ENCODE measurements at places on chromosomes 7 and 10.

DNA sequence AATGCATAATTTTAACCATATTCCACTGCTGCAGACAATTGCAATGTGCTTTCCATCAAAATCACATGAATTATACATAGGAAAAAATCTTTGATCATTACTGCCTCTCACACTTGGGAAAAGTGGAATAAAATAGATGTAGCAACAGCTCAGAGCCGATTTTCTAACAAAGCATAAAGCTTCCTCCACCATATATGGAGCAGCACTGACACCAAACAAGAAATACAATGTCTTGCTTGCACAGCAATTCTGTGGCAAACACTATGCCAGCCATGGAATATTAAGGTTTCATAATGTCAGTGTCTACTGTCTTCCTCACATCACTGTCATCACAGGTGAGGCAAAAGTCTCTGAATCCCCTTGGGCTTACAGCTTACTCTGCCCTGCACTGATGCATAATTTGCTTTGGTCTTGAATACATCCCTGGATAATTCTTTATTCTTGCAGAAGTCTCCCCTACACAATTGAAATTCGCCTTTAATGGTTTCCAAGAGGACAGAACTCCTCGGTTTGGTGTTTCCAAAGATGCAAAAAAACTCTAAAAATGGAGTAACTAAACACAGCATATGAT is 198.5 kb downstream of the CACNA2D1 start:
- no peak for DNase-seq

- no peak for DNase-seq
Measured at GRCh38 chr10:91339729-91340128, 70.4 kb upstream of the HECTD2 start.

GRCh38 chr10:111504376-111504775 is 427.5 kb downstream of the ADRA2A start:
- no peak for DNase-seq

GRCh38 chr7:69585169-69585568 is 13.1 kb upstream of the AUTS2 start:
- DNase-seq: no peak

- no peak for DNase-seq
Measured at GRCh38 chr10:48391994-48392393, 85.5 kb downstream of the MAPK8 start.

GRCh38 chr10:21247592-21247991 is 277.9 kb downstream of the SKIDA1 start:
- DNase-seq: no peak

- no peak for DNase-seq
Measured at GRCh38 chr10:74518061-74518460, 308.3 kb upstream of the KAT6B start.

GRCh38 chr7:43385856-43386255 is 197.1 kb upstream of the STK17A start:
- DNase-seq: no peak

- DNase-seq: no peak
Measured at GRCh38 chr7:136146925-136147324, 169.8 kb upstream of the MTPN start.

GRCh38 chr10:49609006-49609282 is 1.2 kb upstream of the SLC18A3 start:
- no peak for DNase-seq

GRCh38 chr7:113308399-113308798 is 190.0 kb upstream of the SMIM30 start:
- DNase-seq: no peak

GRCh38 chr10:86967481-86967941 is 771 bp upstream of the ADIRF start:
- DNase-seq: no peak

DNA sequence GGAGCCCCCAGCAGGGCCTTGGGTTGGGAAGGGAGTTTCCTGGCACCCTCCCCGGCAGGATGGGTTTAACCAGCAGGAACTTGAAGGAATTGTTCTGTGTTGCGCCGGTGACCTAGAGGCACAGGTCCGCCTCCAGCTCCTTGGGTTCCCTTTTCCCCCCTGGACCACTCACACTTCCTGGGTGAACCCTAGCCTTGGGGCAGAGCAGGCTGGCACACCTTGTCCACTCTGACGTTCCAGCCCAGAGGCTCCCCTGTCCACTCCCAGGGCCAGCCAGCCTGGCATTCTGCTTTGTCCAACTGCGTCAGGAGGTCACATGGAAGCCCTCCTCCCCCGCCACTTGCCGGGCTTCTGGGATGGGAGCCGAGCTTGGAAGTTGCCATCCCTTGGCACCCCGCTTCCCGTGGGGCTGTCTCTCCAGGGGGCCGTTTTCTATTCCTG is 25.8 kb downstream of the TMEM120A start:
- DNase-seq: no peak

- DNase-seq: peak; percentile 40
Measured at GRCh38 chr7:27640884-27641574, 21.7 kb downstream of the HIBADH start.

GRCh38 chr7:69190763-69191162 is 407.5 kb upstream of the AUTS2 start:
- DNase-seq: no peak

DNA sequence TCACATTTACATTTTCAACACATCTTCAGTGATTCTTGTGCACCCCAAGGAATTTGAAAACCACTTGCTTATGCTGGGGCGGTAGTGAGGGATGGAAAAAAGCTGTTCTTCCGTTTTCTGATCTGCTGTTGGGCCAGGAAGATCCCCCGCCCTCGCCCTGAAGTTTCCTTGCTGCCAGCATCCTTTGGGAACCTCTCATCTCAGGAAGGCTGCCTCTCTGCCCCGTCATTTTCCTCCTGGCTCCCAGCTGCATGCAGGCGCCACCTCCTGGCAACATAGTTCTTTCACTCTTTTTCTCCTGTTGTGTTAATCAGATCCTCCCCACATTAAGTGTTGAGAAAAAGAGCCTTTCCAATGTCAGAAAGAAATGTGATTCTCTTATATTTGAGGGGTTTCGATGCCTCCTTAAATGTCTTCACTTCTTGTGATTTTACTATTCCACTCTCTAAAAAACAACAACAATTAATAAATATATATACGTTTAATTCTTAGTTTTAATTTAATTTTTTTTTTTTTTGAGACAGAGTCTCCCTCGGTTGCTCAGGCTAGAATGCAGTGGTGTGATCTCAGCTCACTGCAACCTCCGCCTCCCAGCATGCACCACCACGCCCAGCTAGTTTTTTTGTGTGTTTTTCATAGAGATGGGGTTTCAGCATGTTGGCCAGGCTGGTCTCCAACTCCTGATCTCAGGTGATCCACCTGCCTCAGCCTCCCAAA is 122.9 kb downstream of the RALA start:
- peak; percentile 75 for DNase-seq

- DNase-seq: no peak
Measured at GRCh38 chr7:49438281-49438680, 335.2 kb upstream of the VWC2 start.

DNA sequence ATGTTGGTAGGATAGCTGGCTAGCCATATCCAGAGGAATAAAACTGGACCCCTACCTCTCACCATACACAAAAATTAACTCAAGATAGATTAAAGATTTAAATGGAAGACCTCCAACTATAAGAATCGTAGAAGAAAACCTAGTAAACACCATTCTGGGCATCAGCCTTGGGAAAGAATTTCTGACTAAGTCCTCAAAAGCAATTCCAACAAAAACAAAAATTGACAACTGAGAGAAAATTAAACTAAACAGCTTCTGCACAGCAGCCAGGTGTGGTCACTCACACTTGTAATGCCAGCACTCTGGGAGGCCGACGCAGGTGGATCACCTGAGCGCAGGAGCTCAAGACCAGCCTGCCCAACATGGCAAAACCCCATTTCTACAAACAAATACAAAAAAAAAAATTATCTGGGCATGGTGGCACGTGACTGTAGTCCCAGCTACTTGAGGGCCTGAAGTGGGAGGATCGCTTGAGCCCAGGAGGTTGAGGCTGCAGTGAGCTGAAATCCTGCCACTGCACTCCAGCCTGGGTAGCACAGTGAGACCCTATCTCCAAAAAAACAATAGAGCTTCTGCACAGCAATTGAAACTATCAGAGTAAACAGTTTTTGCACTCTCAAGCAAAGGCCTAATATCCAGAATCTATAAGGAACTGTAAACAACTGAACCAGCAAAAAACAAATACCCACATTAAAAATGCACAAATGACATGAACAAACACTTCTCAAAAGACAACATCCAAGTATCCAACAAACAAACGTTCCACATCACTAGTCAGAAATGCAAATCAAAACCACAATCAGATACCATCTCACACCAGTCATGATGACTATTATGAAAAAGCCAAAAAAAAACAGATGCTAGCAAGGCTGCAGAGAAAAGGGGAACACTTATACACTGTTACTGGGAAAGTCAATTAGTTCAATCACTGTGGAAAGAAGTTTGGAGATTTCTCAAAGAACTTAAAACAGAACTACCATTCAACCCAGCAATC is 4.8 kb downstream of the CRPPA start:
- DNase-seq: peak; percentile 49

- no peak for DNase-seq
Measured at GRCh38 chr10:9560976-9561375, 1456.7 kb upstream of the CELF2 start.

DNA sequence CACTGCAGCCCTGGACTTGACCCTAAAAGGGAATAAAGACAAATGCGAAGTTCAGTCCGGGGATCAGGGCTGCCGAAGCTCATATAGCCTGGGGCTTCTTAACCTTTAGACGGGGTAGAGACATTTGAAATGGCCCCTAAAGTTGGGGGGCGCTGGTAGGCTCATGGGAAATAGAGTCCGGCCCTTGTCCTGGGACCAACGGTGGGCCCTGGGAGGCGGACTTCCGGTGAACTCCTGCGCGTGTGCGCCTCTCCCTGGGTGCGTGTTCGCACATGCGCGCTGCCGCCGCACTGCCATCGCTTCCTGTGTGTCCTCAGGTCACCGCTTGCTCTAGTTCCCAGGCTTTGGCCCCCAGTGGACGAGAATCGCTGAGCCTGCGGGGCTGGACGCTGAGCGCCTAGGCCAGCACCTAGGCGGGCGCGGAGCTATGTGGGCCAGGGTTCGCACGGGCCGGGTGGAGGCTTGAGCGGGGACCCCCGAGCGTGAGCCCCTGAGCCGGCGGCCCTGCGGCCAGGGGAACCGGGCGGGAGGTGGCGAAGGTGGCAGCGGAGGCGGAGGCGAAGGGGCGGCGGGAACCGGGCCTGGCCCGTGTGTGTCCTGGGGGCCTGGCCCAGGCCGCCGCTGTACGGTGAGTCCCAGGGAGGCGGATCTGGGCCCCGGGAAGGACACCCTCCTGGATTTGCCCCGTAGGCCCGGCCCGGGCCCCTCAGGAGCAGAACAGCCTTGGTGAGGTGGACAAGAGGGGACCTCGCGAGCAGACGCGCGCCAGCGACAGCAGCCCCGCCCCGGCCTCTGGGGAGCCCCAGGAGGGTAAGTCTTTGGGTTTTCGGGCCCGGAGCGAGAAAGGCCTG is 23.0 kb upstream of the ZNF12 start:
- peak; percentile 78 for DNase-seq

GRCh38 chr7:13839063-13839462 is 150.4 kb downstream of the ETV1 start:
- no peak for DNase-seq

GRCh38 chr7:121913947-121914675 is 41.1 kb downstream of the PTPRZ1 start:
- DNase-seq: no peak

- DNase-seq: no peak
Measured at GRCh38 chr7:28132959-28133870, 47.4 kb downstream of the JAZF1 start.

GRCh38 chr7:23208316-23208715 is 26.5 kb downstream of the NUP42 start:
- no peak for DNase-seq

DNA sequence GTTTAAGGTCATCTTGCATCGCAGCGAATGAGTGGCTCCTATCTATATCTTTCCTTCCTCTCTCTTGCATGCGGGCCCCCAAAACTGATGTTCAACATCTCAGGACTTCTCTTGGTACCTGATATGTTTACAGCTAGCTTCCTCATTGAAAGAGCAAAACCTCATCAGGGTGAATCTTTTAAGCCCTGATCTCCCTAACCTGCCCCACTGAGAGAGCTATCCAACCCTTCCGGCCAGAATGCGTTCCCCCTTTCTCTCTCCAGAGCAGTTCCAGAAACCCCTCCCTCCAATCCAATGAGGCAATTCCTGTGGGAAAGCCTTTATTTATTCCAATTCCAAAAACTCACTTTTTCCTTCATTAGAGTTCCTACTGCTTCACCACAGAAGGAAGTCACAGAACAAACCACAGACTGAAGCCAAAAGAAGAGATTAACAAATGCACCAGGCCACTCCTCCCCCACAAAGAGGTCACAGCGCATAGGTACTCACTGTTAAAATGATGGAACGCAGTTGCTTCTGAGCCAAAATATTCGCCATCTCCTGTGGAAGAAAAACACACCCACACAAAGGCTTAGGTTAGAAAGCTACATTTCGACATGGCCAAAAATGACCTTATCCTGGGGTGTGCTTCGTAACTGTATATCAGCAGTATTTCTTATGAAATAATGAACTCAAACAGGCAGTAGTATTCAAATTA is 232.4 kb downstream of the ELMO1 start:
- DNase-seq: no peak

DNA sequence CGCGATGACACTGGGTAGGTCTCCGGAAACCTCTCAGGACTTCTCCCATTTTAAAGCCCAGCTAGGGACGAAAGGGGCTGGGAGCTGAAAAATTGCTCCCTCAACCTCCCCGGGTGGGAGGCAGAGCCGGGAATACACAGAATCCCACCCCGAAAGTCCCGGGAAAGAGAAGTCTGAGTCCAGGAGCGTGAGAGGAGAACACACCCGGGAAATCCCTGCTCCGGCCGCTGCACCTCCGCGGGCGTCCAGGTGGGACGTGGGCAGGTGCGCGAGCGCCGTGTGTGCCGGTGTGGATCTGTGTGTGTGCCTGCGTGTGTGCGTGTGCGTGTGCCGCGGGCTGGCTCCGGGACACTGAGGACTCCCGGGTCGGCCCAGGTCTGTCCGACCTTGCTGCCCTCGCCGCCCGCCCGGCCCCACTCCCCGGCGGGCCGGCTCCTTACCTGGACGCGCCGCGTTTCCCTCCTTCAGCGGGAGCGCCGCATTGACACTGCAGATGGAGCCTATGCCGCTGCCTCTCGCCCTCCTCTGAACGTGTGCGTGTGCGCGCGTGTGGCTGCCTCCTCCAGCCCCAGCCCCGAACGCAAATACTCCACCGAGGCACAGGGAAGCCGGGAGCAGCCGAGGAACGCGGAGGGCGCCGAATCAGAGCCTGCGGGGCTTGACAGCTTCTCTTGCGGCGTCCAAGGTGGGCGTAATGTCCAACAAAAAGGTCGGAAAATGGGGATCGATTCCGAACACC is at the start of gene PLXNA4:
Gene PLXNA4 (minus strand): TSS at position 489 of the 739 bp plus-strand sequence. CDS start 67,777 bp downstream, outside the sequence.
- no peak for DNase-seq

DNA sequence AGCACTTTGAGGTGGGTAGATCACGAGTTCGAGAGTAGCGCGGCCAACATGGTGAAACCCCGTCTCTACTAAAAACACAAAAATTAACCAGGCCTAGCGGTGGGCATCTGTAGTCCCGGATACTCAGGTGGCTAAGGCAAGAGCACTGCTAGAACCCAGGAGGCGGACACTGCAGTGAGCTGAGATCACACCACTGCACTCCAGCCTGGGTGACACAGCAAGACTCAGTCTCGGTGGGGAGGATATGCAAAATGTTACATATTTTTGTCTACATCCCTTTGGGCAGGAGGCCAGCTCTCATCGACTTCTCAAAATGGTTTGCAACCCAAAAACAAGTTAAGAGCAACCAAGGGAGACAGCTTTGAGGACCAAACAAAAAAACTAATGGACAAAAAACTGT is 8.2 kb downstream of the ATE1 start:
- no peak for DNase-seq

GRCh38 chr7:47407136-47407535 is 174.8 kb downstream of the TNS3 start:
- no peak for DNase-seq

GRCh38 chr7:9217204-9217603 is 783.8 kb downstream of the NXPH1 start:
- DNase-seq: no peak

All from fibroblast of skin of left quadriceps (primary cell).